ENCODE measurements at places on chromosomes 2 and 18.

DNA sequence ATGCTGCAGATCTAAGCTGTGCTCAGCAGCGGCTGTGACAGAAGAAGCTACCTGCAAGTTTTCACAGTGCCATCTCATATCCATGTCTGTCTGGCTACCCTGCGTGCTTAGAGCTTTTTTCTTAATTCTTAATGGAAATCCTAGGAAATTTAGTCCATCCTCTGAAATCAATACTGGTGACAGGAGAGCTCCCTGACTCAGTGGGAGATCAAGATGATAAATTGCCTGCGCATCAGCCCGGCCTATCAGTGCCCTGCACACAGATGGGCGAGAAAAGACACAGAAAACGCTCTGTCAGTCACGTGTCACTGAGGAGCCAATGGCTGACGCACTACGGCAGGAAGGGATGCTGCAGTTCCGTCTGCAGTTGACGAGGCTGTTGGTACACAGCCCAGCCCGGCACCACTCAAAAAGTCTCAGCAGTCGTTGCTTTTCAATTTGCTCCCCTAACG lies 819.6 kb upstream of the FSHR start:
- DNase-seq = no peak

- DNase-seq = no peak
These were observed 444.8 kb downstream of the EIPR1 start for GRCh38 chr2:2932692-2933305.

- DNase-seq = no peak
These were observed 17.1 kb upstream of the ATRAID start for GRCh38 chr2:27194538-27195354.

- no peak for DNase-seq
These were observed 57.7 kb downstream of the TMEM247 start for GRCh38 chr2:46537046-46537445.

DNA sequence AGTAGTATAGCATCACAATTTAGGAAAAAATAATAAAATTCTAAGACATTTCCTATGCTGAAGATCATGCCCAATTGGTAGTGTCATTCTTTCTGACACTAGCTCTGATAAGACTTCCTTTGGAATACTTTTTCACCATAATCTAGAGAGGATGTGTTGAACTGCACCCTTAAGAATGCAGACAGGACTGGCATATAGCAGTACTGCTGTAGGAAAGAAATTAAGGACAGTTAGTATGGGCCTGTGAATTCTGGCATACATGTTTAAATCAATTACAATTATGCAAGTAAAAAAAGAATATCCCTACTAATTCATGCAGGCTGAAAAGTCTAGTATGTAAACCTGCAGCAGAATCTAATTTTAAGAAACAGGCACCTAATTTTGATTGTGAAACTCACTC lies 15.4 kb downstream of the SF3B1 start:
- no peak for DNase-seq

DNA sequence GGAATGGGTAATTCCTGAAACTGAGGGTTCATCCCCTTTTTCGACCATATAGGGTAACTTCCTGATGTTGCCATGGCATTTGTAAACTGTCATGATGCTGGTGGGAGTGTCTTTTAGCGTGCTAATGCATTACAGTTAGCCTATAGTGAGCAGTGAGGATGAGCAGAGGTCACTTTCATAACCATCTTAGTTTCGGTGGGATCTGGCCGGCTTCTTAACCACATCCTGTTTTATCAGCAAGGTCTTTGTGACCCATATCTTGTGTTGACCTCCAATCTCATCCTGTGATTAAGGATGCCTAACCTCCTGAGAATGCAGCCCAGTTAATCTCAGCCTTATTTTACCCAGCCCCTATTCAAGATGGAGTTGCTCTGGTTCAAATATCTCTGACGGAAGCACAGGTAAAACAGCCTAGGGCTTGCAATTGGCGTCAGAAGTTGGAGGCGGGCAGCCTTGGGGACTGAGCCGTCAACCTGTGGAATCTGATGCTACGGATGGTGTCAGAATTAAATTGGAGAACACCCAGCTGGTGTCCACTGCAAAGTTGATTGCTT lies 19.5 kb downstream of the RALBP1 start:
- DNase-seq = no peak

- DNase-seq = no peak
These were observed 63.0 kb downstream of the BCL11A start for GRCh38 chr2:60490441-60490840.

DNA sequence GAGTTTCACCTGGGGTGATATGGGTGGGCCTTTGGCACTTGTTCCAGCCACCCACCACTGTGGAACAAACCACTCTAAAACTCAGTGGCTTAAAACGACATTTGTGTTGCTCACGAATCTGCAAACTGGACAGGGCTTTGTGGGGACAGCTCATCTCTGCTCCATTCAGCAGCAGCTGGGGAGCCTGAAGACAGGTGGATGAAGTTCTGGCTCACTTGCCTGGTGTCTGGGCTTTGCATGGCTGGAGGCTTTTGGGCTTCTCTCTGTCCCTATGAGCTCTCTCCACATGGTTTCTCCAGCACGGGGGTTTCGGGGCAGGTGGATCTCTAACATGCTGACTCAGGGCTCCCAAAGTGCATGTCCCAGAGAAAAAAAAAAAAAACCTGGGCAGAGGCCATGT lies 93.0 kb upstream of the GLI2 start:
- no peak for DNase-seq

Measured in Calu3 (cell line).